ENCODE measurements at places on chromosomes 5 and 9. TPM values are rescaled to one million over a fixed set of nuclear protein-coding genes. Genes with fewer than 3 reads are reported as not detected.

Gene ORM1
- not detected for total RNA-seq

DNA sequence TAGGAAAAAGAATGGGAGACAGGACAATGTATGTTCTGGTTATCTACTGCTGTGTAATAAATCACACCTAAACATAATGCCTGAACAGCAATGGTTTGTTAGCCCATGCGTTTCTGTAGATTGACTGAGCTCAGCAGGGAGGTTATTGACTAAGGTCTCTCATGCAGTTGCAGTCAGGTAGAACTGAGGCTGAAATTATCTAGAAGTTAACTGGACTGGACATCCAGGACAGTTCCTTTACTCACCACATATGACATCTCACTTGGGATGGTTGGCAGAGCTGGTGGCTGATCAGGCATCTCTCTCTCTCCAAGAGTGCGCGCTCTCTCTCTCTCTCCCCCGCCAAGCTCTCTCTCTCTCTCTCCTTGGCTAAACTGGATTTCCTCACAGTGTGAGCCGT, 8.9 kb upstream of the FOXB2 start:
- H3K27ac ChIP-seq: no peak overlapping the region
- no peak overlapping the region for H3K4me3 ChIP-seq
- DNase-seq: no peak

Gene RAB24
- total RNA-seq: 26.8 TPM

DNA sequence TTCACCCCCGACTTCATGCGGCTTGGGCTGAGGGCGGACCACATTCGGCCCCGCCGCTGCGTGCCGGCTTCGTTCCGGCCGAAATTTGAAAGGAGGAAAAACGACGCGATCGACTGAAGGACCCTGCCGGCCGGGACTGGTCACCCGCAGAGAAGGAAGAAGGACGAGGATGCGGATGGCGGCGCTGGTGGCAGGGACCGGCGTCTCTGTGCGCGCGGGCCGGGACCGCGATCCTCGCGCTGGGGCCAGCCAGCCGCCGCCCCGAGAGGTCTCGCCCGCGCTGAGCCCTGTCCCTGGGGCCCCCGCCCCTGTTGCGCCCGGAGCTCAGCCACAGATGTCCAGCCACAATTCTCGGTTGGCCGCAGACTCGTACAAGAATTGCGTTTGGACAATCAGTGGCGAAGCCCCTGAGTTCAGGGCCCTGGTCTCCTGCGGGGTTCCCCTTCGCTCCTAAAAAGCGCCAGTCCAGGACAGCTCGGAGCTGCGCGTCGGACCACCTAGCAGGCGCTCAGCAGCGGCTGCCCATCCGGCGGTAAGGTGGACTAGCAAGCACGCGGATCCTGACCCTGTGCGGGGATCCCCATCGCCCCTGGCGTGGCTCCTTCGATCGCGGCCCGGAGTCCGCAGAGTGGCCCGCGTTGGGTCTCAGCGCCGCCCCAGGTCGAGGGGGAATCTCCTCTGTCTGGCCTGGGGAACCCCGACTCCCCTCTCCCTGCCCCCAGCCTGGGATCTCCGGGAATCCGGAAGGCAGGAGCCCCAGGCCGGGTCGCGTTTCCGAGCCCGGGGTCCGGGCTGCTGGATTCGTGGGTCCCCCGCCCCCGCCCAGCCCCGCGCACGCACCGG, 21.3 kb downstream of the URM1 start:
- no peaks in the 10 kb centered on the region for H3K27me3 ChIP-seq
- H3K27ac ChIP-seq: no peak overlapping the region
- H3K4me1 ChIP-seq: no peaks in the 10 kb centered on the region
- no peak overlapping the region for H3K4me3 ChIP-seq

Gene PCDHB8
- 3.9 TPM for total RNA-seq

DNA sequence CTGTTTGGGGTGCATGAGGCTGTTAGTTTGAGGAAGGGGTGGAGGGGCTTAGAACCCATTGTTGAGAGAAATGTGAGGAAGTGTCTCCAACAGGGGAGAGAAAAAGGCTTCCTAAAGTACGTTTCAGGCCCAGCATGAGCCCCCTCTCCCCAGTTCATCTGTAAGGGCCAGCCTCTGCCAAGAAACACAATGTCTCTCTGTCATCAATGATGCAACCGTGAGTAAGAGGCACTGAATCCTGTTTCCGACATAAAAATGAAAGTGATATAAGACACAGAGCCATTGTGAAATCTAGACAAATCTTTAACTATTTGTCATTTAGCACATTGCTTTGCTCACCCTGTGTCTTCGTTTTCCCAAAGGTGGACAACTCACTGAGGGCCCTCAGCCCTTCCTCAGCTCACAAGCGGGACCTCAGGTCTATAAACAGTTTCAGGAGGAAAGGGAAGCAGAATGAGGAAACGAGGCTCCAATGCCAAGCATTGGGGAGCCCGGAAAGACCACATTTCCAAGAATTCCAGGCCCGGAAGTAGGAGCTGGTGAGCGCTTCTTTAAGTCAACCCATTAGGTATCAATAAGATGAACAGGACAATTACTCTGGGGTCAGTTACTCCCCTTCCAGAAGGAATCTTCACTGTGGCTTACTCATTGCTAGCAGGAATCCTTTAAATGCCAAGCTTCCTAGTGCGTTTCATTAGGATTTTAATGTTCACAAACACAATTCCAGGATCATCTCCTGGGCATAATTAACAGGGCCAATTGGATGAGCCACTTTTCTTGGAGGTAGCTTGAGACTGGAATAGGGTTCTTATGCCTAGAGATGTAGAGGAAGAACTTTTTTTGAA, 59.0 kb upstream of the KLF4 start:
- peaks cover 8% of the 10 kb centered on the region for H3K4me1 ChIP-seq
- H3K4me3 ChIP-seq: no peak overlapping the region
- H3K27ac ChIP-seq: no peak overlapping the region
- H3K27me3 ChIP-seq: no peaks in the 10 kb centered on the region
- no peak for DNase-seq

DNA sequence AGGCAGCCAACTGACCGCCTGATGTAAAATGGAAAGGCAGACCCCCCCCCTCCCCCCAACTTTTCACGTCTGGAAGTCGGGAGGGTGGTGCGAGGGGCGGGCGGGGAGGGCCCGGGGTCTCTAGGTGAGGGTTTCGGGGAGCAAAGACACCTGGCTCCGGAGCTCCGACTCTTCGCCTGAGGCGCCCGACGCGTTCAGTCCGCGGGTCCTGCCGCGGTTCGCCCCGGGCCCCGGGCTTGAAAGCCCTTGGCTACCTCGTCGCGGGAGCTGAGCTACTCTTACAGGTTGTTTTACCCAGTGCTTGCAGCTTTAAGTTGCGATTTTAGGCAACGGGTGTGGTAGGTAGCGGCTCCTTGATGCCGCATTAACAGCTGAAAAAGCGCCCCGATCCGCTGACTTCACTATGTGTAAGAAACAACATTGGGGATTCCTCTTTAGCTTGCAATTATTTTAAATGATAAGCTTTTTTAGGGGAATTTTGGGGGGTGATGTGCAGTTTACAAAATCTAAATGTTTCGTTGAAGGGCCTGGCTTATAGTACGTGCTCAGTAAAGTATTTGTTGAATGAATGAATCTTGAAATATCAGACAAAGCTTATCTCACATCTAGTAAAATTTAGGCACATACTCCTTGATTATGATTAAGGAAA, 722 bp downstream of the CDC42SE2 start:
- peak; percentile 27 for DNase-seq
- H3K4me1 ChIP-seq: peaks cover 4% of the 10 kb centered on the region
- H3K27me3 ChIP-seq: no peaks in the 10 kb centered on the region
- peak overlapping the region; percentile 73 for H3K4me3 ChIP-seq

GRCh38 chr5:1011226-1011631, 2.6 kb downstream of the NKD2 start:
- DNase-seq: no peak
- H3K4me1 ChIP-seq: peaks cover 1% of the 10 kb centered on the region
- no peaks in the 10 kb centered on the region for H3K36me3 ChIP-seq
- H3K4me3 ChIP-seq: no peak overlapping the region

DNA sequence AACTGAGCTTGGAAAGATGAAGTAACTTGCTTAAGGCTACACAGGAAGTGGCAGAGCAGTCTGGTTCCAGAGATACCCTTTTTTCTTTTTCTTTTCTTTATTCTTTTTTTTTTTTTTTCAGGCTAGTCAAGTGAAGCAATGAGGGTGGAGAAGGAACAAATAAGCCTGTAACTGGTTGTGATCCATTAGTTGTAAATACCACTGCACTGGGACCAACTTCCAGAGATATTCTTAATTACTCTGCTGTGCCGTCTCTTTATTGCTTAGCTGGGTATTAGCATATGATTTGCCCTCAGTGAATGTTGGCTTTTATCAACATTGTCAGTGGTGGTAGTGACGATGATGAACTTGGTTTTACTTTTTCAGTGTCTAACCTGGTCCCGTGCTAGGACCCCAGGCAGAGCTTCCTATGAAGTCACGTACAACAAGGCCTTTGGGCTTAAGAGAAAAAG, 26.7 kb downstream of the LNPEP start:
- H3K27me3 ChIP-seq: no peaks in the 10 kb centered on the region
- peaks cover 7% of the 10 kb centered on the region for H3K4me1 ChIP-seq
- DNase-seq: no peak
- no peak overlapping the region for H3K27ac ChIP-seq
- H3K4me3 ChIP-seq: no peak overlapping the region

- H3K36me3 ChIP-seq: no peaks in the 10 kb centered on the region
- H3K4me3 ChIP-seq: no peak overlapping the region
- DNase-seq: no peak
- no peaks in the 10 kb centered on the region for H3K27me3 ChIP-seq
- no peak overlapping the region for H3K27ac ChIP-seq
These were observed 126.1 kb upstream of the IFNE start for GRCh38 chr9:21608200-21608599.

DNA sequence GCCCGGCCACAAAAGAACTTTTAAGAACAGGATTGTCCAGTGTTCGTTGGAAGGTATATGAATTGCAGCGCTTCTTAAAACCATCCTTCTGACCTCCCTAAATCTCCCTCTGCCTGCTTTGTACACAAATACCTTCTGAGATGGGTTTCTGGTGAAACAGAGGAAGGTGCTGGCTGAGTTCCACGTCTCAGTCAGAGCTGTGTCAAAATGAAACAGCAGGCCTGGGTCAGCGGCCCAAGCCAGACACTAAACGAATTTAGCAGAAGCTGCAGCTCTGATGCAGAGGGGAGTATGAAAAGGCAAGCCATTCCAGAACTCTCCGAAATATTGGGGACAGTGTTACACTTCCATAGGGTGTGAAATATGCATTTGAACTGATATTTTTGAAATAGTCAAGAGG, 37.8 kb upstream of the CRB2 start:
- no peaks in the 10 kb centered on the region for H3K36me3 ChIP-seq
- H3K27ac ChIP-seq: no peak overlapping the region

DNA sequence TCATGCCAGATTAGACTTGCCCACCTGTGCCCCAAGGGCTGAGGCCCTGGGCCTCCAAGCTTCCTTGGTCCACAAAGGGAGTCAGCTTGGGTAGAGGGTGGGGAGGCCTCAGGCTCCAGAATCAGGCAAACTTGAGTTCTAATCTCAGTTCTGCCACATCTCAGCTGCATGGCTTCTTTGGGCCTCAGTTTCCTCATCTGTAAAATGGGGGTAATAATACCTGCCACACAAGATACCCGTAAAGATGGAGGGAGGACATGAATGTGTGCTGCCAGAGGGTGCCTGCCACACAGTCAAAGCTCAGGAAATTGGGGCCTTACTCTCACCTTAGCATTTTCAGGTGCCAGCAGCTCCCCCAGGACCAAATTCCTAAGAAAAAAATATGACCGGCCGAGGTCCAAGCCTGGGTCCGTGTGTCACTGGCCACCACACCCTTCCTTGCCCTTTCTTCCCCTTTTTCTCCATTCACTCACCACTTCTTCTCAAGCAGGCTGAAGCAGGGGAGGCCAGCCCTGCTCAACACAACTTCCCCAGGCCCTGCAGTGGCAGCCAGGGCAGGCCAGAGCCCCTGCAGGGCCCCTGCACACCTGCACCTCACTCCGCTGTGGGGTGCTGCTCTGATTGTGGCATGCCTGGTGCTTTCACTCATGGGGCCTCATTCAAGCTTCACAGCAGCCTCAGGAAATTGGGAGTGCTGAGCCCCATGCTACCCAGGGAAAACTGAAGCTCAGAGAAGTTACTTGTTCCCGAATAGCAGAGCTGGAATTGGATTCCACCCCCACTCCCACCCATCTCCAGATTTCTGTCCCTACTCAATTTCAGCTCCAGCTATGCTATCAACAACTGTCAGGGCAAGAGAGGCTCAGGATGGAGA, 3.9 kb downstream of the RGS14 start:
- no peak for DNase-seq
- H3K36me3 ChIP-seq: no peaks in the 10 kb centered on the region
- no peak overlapping the region for H3K4me3 ChIP-seq

DNA sequence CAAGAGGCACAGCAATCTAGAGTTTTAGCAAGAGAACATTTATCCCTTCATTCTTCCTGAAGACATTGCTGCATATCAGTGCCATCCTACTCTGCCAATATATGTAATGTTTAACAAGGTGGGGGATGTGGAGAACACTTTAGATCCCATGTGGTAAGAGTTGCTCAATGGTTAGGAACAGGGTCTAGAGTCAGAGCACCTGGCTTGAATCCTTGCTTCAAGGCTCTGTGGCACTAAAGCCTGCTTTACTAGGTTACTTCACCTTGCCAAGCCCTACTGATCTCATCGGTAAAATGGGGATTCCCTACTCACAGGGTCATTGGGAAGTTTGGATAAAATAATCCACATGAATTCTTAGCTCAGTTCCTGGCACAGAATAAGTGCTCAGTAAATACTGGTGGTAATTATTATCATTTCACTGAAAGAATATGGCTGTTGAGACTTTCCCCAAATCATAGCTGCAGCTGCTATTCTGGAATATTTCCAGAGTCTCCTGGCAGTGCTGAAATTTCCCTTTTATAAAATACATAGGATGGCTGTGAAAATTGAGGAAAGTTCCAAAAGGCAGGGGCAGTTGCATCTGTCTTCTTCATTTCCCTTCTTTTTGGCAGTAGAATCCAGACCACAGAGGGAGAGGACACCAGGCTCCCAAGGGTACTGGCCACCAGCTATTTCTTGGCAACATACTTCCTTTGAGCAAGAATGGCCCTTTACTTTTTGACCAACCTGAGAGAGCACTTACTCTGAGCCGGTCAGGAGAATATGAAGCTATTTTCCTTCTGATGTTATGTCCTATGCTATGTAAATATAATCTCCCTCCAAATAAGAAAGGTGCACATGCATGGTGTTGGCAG, 142.8 kb downstream of the PALM2AKAP2 start:
- H3K4me3 ChIP-seq: no peak overlapping the region
- no peaks in the 10 kb centered on the region for H3K36me3 ChIP-seq
- H3K27me3 ChIP-seq: no peaks in the 10 kb centered on the region

DNA sequence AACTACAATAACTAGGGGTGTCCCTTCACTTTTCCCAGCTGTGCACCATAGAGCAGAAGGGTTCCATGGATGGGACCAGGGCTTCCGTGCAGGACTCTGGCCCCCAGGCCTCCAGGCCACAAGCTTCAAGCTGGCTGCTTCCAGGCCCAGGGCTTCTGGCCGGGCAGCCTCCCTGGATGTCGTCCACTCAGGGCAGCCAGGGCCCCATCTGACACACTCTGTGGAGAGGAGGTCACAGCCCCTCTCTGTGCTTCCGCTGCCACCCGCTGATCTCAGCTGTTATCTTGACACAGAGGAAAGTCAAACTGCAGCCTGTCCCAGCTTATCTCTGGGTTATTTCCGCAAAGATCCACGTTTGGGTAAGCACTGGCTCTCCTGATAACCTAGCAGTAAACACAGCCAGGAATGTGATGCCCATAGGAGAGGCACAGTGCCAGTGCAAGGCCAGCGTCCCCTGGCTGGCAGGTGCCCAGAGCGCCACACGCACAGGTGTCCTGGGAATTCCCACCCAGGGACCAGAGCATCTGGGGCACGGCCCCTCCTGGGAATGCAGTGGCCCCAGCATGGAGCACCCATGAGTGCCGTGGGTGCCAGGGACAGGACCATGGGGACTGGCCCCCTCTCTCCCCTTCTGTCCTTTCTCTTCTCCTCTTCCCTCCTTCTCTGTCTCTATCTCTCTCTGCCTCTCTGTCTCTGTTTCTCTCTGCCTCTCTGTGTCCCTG, 15.6 kb upstream of the SLC6A19 start:
- H3K27me3 ChIP-seq: no peaks in the 10 kb centered on the region
- no peaks in the 10 kb centered on the region for H3K4me1 ChIP-seq
- no peak overlapping the region for H3K4me3 ChIP-seq

Gene ARID3C
- not detected for total RNA-seq

Measured in ovary (tissue), 10 donors.